ENCODE measurements at places on chromosomes 2 and 18.
A peak's percentile ranks its signal among the peaks of the same experiment; 100 is the strongest.

DNA sequence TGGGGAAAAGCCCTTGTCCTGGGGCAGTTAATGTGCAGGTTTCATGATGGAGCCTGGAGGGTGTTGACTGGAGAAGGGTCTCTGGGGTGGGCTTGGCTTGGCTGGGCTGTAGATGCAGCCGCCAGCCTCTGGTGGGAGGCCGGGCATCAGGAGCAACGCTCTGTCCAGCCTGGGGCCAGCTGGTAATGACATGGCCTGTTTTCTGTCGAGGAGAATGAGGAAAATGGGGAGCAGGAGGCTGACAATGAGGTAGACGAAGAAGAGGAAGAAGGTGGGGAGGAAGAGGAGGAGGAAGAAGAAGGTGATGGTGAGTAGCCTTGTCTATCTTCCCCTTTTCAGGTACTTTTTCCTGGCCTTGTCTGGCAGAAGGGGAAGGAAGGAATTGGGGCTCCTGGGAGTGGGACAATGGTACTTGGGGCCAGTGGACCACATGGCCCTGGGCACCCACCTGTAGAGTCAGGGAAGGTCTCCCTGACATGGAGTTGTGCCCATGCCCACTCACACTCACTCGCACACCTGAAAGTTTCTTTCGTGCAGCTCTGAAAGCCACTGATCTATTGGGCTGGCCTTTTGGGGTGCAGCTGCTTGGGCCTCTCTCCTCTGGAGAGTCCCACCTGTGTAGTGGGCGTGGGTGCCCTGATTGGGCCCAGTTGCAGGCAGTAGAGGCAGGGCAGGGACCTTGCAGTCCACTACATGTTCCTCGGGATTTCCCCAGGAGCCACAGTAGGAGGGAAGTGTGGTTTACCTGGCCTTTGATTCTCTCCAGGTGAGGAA is 3.5 kb downstream of the PTMA start:
- peak; percentile 33 for DNase-seq

DNA sequence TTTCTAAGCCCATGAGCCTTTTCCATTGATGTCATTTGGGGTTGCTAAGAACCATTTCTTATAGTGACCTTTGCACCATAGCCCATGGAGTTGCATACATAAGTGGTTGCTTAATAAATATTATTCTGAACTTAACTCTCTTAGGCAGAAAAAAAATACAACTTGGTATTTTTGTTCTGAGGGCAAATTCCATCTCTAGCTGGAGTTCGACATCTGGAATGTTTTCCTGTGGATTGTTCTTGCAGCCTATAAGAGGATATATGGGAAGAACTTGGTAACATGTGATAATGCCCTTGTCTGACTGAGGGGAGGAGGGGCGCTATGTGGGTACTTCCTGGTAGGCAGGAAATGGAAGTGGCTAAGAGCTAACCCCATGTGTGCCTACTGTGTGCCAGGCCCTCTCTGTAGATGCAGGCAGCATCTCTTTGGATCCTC is 20.7 kb downstream of the IGFBP2 start:
- DNase-seq = no peak

DNA sequence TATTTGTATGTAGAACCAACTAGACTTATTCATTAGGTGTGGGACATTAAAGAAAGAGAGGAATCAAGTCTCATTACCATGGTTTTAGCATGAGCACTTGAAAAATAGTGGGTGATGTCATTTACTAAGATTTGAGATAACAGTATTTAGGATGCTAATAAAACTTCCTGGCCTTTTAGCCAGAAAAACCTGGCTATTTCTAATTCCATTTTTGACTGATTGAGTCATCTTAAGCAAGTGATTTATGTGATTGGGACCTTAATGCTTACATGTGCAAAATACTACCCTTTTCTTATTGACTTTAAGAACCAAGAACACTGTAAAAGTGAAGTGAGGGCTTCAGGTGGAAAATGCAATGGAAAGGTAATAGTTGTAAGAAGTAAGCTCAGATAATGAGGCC is 196.8 kb upstream of the SESTD1 start:
- no peak for DNase-seq

- no peak for DNase-seq
Measured at GRCh38 chr2:15736396-15737180, 144.9 kb downstream of the DDX1 start.

GRCh38 chr2:143877876-143878530 is 641.9 kb downstream of the ZEB2 start:
- DNase-seq = no peak

DNA sequence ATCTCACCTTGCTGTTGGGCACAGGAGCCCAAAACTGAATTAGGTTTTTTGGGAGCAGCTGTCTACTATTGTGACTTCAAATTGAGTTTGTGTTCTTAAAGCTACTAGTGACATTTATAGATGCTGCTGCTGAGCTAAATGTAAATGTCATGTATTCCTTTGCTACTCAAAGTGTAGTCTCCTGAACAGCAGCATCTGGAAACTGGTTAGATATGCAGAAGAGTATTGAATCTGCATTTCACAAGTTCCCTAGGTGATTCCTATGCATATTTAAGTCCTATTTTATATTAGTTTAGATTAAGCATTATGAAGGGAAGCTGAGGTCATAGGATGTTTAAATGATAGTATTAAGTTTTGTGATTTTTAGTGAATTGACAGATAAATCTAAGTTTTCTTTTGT is 67.5 kb downstream of the RAB3GAP1 start:
- DNase-seq = no peak

GRCh38 chr18:23169673-23170044 is 34.4 kb downstream of the CABLES1 start:
- DNase-seq = no peak

GRCh38 chr2:222859786-222860612 is 837 bp upstream of the ACSL3 start:
- DNase-seq = peak; percentile 5

DNA sequence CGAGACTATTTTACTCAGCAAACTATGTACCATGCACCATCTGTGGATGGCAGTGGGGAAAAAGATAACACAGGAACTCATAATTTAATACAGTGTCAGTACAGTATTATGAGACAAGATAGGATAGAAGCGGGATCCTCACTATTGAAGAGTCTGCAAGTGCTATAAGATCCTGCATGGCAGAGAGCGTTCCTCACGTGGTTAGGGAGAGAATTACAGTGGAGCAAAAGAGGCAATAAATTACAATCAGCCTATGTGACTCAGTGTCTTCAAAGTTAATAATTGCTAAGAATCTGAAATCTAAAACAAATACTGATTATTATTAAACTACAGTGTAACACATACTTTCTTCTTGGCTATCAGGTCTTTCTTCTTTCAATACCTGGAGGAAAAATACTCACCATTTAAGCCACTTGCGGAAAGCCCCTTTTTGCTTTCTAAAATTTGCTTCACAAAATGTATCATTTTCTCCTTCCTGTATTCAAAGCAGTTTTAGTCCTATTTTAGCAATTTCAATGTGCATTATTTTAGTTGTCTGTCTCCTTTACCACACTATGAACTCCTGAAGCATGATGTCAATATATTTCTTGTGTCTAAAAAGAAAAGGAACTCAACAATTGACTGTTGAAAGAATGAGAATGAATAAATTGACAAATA is 342.9 kb downstream of the SPAG16 start:
- DNase-seq = no peak

GRCh38 chr2:128690431-128690830 is 371.8 kb upstream of the HS6ST1 start:
- DNase-seq = no peak

DNA sequence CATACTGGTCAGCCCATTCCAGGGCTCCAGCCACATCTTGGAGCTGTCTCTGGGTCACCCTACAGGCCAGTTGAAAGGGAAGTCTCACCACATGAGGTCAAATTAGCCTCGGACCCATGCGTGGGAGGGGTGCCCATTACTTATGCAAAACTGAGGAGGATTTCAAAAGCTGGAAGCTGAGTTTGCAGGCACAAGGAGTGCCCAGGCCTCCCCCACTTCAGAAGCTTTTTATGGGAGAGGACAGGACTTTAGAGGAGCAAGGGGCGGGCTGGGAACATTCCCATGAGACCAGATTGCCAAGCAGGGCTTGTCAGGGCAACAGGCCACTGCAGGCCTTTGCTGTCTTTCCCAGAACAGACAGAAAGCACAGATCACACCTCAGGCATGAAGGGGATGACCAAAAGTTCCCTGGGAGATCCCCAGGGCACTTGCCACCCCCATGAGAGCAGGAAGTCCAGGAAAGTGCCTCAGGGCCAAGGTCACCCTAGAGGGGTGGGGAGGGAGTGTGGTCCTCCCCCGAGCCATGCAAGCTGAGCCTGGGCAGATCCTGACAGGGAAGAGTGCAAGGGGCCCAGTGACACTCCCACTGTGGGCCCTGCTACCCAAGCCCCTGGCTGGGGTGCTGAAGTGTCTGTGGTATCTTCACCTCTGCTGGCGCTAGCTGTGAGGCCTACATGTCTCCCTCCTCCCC is 267.7 kb downstream of the BCL11A start:
- no peak for DNase-seq

GRCh38 chr2:118123561-118124232 is 35.4 kb downstream of the INSIG2 start:
- no peak for DNase-seq

GRCh38 chr18:79921984-79922965 is 29.2 kb downstream of the SLC66A2 start:
- DNase-seq = no peak

- no peak for DNase-seq
Measured at GRCh38 chr18:47604021-47604420, 326.4 kb downstream of the SMAD2 start.

DNA sequence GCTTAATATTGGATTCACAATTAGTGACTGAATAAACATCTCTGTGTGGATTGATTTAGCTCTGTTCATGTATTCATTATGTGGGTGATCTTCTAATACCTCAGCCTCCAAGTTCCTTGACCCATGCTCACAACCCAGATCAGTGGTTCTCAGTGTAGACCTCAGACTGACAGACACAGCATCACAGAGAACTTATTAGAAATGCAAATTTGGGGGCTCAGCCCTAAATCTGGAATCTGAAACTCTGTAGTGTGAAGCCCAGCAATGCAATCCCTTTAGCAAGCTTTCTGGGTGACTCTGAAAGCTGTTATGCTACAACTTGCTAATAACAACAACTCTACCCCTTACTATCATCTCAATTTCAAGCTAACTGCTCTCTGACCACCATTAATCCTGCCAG is 273.1 kb upstream of the FANCL start:
- no peak for DNase-seq

DNA sequence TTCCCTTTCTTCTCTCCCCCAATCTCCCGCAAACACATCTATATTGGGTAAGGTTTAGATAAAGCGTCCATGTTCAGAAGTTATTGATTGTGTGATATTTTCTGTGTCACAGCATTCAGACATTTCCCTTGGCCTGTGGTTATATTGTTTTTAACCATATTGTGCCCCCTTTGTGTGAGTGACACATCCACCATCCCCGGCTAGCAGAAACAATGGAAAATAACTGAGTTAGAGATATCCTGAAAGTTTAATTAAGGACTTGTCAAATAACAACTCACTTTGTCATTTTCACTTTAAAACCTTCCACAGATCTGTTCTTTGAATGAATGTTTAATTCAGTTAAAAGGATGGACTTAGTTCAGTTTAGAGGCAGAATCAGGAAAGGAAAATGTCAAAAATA is 151.0 kb downstream of the KCNJ3 start:
- DNase-seq = no peak

- DNase-seq = no peak
Measured at GRCh38 chr18:67194886-67195285, 321.6 kb downstream of the DSEL start.

DNA sequence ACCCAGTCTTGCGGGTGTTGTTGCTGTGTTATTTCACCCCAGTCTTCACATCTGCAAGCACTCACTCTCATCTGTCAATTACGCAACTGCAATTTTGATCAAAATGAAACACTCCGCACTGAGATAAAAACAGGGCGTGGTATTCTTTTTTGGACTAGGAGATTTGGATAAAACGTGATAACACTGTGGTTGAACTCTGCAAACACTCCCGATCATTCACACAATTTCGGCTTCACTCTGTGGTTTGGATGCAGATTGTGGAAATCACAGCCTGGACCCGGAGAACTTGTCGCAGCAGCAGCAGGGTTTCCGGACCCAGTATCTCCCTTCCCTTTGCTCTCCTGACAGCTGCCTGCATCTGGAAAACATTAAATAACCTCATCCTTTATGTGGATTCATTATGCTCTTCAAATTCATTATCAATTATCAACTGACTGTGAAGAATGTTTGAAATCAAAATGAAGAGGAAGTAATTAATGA is 49.4 kb upstream of the APCDD1 start:
- no peak for DNase-seq

DNA sequence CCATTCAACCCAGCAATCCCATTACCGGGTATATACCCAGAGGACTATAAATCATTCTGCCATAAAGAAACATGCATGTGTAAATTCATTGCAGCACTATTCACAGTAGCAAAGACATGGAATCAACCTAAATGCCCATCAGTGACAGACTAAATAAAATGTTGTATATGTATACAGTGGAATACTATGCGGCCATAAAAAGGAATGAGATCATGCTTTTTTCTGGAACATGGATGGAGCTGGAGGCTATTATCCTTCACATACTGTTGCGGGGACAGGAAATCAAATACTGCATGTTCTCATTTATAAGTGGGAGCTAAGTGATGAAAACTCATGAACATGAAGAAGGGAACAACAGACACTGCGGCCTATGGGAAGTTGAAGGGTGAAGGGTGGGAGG is 65.1 kb downstream of the EHBP1 start:
- DNase-seq = no peak

DNA sequence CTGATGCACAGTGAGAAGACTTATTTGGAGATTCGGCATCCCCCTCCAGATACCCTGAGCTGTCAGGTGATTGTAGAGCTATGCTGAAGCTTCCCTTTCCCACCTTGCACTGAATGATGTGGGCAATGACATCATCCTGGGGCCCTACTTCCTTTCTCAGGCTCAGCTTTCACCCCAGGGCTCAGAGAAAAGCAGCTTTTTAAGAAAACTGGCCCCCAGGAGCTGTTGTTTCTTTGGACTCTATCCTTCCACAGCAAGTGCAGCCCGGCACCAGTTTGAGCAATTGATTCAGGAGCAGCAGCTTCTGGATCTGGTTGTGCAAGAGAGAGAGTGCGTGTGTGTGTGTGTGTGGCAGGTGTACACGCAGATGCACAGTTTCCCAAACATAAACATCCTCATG is 251.3 kb downstream of the ANAPC1 start:
- peak; percentile 45 for DNase-seq
